ENCODE measurements at places on chromosomes 4 and X.

DNA sequence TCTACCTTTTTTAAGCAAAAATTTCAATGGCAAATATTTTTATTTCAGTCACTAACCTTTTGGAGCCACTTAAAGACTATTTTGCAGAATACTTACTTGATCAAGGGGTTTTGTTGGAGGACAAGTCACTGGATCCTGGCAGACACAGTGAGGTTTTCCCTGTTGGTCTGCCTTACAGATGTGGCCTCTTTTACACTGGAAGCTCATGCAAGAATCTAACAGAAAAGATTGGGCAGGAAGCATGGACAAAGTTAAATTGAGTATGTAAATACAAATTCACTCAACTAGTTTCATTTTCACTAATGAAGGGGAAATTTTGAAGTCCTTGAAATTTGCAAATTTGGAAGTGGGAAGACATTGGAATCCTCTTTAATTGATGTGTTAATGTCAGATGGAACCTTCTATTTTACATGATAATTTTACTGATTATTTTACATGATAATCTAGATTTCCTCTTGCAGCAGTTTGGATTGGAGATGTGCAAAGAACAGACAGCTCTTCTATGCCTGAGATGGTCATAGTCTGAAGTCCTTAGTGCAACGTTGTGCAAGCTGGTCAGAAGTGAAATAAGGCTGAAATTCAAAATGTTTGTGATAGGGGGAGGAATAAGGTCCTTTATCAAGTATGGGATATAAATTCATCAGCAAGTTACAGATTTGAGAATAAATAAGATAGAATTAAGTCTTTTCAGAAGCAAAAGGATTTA lies 38.4 kb downstream of the SPARCL1 start:
- DNase-seq: no peak

GRCh38 chrX:48700951-48701653 lies 4.6 kb downstream of the SUV39H1 start:
- no peak for DNase-seq

DNA sequence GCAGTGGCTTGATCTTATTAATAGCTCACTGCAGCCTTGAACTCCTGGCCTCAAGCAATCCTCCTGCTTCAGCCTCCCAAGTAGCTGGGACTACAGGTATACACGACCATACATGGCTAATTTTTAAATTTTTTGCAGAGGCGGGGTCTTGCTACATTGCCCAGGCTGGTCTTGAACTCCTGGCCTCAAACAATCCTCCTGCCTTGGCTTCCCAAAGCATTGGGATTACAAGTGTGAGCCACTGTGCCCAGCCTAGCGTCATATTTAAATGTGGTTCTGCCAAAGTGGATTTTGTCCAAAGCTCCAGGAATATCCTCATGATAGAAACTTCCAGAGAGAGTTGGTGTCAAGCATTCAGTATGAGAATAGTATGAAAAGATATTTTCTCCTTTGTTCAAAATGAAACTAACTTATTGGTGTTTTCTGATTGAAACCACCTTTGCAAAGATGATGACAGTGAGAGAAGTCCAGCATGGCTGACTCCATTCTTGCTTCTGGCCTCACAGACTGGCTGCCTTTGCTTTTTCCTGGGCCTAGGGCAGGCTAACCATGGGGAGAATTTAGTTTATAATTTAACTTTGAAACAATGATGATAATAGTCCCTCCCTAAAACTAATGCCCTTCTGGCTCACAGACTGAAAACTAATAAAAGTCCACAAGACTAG lies 129.0 kb downstream of the C4orf51 start:
- peak; percentile 14 for DNase-seq

DNA sequence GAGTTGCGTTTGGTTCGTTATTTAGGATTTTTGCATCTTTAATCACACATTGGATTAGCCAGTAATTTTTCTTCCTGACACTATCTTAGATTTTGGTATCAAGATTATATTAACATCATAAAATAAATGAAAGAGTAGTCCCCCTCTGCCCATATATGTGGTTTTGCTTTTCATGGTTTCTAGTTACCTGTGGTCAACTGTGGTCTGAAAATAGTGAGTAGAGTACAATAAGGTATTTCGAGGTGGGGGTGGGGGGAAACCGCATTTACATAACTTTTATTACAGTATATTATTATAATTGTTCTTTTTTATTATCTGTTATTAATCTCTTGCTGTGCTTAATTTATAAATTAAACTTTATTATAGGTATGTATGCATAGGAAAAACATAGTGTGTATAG lies 152.4 kb downstream of the STIM2 start:
- DNase-seq: no peak

GRCh38 chr4:113613503-113613902 lies 148.0 kb downstream of the CAMK2D start:
- DNase-seq: no peak

- DNase-seq: no peak
Measured at GRCh38 chrX:96979766-96980165, 96.1 kb downstream of the RPA4 start.

DNA sequence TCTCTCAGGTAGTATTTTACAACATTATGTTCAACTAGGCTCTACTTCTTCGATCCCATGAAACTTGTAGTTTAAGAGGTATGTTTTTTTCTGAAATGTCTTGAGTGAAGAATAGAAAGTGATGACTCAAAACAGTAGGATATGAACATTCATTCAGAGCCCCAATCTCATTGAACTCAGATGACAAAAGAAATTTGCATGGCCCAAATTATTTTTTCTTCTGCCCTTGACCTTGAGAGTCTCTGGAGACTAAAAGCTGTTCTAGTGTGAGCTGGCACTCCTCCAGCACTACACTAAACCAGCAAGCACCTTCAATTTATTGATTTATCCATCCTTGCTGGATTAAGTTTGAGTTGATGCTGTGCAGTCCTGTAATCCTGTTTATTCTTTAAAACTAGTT lies 4.0 kb downstream of the DCLK2 start:
- no peak for DNase-seq

GRCh38 chr4:71941001-71941400 lies 90.8 kb upstream of the NPFFR2 start:
- DNase-seq: peak; percentile 1

- no peak for DNase-seq
Measured at GRCh38 chrX:38514016-38514854, 47.1 kb upstream of the TSPAN7 start.

GRCh38 chr4:6755088-6755753 lies 27.3 kb upstream of the KIAA0232 start:
- DNase-seq: no peak

GRCh38 chr4:116926631-116927295 lies 158.6 kb downstream of the TRAM1L1 start:
- no peak for DNase-seq

DNA sequence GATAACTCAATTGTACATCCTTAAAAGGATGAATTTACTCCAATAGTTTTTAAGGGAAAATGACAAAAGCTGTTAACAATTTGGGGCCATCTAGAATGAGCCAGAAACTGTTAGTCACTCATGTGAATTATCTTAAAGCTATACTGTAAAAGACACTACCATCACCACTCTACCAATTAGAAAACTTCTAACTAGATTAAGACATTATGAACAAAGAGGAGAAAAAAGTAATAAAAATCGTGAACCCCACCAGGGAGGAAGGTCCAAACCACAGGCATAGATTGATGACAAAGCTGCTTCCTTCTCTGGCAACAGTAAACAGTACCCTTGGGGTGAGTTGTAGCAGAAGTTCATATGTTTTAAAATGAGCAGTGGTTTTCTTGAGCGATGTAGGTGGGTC lies 106.1 kb downstream of the PDGFC start:
- DNase-seq: no peak

DNA sequence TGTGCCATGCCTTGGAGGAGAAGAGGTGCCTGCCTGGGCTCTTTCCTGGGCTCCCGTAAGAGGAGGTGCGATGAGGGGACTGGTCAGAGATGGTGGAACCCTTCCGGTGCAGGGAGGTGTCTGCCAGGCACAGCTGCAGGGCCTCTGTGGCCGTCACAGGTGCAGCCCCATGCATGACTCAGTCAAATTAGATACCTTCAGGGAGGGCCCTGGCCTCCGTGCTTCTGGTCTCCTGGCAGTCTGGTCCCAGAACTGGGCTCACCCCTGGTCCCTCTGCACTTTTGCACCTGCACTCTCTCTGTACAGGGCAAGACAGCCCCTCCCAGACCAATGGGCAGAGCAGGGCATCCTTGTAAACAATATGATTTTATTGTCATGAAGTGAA lies 49.9 kb upstream of the LRPAP1 start:
- DNase-seq: no peak

DNA sequence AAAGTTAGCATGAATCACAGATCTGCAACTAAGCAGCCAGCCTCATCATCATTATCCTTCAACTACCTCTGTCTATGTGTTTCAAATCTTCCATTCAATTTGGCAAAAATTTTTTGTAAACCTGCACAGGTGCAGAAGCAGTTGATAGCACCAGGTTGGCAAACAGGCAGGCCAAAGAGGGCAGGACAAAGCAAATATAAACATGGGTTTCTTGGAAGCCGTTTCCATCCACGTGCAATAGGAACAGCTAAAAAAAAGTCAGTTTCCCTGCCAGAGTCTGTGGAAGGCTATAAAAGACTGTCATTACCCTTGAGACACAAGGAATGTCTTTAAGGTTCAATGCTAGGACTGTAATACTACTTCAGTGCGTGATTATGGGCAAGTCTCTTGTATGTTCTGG lies 253.2 kb downstream of the PDHA2 start:
- DNase-seq: no peak

GRCh38 chr4:97911236-97911906 lies 231.9 kb downstream of the STPG2 start:
- DNase-seq: no peak

GRCh38 chr4:109648266-109648996 lies 54.8 kb downstream of the CASP6 start:
- no peak for DNase-seq

DNA sequence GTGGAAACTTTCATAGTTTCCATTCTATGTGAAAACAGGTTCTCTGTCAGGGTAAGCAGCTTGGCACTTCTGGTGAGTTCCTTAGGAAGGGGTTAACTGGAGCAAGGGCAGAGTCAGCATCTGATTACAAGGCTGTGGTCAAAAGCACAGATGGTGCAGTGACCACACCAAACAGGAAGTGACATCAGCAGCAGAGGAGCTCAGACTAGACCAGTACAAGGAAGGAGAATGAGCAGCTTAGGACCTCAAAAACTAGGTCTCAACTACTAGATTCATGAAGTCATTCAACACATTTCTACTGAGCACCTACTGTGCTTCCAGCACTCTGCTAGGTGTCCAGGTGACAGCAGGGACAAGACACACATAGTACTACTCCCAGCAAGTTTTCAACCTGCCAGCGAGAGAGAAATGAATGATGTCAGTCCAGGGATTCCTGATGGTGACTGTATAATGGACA lies 130.2 kb downstream of the AMELX start:
- DNase-seq: no peak

DNA sequence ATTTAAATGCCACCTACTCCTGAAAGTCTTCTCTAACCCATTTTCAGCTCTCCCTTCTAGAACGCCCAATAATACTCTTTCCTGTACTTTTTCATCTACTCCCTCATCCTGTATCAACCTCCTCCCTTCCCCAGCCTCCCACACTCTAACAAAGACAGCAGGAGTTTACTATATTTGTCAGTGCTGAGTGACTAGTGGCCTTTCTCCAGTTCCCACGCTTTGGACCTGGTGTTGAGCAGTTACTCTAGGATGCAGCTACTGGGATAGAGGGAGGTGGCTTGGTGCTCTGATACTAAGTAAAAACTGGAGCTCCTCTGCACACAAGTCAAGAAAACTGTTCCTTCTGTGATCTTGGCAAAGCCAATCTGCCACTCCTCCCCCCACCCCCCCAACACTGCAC lies 36.1 kb upstream of the KLHL13 start:
- no peak for DNase-seq

GRCh38 chr4:12382567-12382966 lies 953.9 kb upstream of the HS3ST1 start:
- DNase-seq: no peak

DNA sequence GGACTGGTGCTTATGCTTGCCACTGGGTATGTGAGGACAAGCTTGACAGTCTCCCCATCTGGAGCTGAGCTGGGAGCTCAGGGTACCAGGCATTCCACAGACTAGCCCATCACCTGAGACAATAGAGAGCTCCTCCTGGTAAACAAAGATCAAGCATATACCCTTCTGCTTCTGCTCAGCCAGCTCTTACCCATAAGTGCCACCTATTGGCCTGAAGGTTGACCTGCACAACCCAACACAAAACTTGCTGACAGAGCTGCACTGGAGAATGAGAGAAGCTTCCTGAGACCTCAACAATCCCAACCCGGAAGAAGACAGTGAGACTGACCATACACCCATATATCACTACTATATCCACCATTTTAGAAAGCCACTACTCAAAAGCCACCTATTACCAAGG lies 1049.2 kb upstream of the INTU start:
- DNase-seq: no peak

DNA sequence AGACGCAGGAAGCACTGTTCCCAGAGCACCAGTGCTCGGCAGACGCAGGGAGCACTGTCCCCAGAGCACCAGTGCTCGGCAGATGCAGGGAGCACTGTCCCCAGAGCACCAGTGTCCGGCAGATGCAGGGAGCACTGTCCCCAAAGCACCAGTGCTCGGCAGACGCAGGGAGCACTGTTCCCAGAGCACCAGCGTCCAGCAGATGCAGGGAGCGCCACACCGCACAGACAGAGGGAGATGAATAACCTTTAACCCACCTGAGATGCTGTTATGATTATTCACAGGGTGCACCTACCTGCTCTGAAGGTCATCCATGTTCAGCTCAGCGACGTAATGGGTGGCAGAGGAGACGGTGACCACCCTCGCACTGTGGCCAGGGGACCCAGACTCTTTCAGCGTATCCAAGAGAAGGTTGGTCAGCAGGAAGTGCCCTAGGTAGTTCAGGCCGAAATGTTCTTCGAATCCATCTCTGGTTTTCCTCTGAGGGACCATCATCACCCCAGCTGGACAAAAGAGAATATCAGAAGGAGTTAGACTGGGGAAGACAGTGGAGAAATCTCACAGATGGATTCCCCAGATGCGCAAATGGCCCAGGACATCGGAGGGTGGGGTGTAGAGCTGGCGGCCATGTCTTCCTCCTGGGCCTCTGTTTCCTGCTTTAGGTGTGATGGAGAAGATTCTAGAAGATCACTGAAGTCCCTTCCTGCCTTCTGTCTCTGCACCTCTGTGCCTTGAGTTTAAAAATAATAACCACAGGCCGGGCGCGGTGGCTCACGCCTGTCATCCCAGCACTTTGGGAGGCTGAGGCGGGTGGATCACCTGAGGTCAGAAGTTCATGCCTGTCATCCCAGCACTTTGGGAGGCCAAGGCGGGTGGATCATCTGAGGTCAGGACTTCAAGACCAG lies 234.1 kb downstream of the DHRSX start:
- no peak for DNase-seq

DNA sequence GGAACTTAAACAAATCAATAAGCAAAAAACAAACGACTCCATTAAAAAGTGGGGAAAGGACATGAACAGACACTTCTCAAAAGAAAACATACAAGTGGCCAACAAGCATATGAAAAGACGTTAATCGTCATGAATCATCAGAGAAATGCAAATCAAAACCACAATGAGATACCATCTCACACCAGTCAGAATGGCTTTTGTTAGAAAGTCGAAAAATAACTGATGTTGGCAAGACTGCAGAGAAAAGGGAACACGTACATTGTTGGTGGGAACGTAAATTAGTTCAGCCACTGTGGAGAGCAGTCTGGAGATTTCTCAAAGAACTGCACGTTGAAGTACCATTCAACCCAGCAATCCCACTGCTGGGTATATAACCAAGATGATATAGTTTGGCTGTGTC lies 23.7 kb downstream of the NEUROG2 start:
- no peak for DNase-seq

- DNase-seq: no peak
Measured at GRCh38 chr4:38530486-38530885, 133.5 kb upstream of the KLF3 start.

All from stimulated activated CD4-positive, alpha-beta T cell treated with anti-CD3 and anti-CD28 coated beads, Interleukin-15, amount 100 ng/mL, for 24 hours (primary cell).